ENCODE measurements at places on chromosomes 2 and 18.

DNA sequence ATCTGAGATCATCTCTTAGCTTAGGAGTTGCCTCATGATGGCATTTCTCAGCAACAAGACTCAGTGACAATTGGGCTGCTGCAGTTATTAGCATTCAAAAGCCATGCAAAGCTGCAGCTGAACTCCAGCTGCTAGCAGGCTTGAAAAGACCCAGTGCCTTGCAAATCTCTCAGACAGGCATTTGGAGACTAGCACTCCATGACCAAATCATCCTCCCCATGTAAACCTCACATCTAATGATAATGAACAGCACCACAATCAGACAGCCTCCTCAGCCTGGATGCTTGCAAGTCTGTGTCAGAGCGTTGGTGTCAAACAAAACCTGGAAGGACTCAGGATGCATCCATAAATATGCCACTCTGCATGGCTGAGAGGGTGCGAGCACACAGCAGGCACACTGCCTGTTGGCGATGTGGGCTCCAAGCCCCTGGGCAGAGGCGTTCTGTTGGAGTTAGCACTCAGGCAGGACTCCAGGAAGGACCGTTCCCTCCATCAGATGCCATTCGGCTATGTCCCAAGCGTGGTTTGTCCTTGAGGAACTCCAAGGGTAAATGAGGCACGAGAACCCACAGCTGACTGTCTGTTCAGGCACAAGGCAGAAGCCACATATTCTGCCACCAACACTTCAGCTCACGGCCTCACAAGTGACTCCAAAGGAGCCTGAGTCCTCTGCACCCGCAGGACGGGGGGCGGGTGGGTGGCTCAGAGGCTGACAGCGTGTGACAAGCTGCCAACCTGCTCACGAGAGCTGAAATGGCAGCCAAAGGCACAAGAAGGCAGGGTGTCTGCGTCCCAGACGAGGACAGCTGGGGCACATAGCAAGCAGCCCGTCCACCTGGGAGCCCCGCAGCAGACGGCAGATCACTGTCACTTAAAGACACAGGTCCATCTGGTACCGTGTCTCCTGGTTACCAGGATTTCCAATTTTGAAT, 183.8 kb downstream of the MYT1L start:
- DNase-seq = no peak

DNA sequence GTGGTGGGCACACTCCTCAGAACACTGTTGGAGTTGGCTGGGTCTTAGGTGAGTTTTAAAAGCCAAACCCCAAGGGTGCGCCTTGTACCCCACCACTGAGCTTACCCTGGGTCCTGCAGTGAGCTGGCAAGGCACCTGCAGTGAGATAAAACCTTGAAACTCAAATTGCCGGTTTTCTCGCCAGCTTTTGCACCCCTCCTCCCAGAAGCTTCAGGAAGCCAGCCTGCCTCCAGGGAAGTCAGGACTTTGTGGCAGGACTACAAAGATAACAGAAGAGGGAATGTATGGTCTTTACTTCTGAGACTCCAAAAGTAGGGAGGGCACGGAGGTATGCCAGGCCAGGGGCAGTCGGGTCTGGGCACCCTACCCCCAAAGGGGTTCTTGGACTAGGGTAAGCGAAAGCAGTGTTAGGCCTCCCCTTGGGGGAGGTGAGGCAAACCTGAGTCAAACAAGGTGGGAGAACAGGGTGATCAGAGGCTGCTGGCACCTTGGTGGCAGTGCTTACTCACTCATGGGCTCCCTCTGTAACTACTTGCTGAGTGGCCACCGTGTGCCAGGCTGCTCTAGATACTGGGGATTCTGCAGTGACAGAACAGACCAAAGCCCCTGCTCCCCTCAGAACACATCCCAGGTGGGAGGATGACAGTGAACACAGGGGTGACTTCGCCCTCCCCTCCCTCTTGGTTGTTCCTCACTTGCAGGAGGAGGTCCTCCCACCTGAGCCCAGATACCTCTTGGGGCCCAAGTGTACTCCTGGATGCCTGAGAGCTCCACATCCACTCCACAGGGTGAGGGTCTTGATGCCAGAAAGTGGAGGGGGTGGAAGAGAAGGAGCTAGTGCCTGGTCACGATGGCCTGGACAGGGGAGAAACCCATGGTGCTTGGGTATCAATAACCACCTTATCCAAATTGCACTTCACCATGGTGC, 69.3 kb upstream of the RGPD5 start:
- DNase-seq = no peak

DNA sequence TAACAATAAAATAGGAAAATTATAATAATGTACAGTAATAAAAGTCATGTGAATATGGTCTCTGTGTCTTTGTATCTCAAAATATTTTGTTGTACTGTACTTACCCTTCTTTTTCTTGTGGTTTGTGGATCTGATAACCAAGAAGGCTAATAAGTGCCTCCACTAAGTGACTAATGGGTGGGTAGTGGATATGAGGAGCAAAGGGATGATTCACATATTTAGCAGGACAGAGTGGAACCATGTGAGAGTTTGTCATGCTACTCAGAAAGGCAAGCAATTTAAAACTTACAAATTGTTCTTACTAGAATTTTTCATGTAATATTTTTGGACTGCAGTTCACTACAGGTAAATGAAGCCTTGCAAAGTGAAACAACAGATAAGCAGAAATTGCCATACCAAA, 1241.2 kb upstream of the CDH2 start:
- no peak for DNase-seq

GRCh38 chr2:219140722-219141121, 19.9 kb downstream of the NHEJ1 start:
- no peak for DNase-seq

DNA sequence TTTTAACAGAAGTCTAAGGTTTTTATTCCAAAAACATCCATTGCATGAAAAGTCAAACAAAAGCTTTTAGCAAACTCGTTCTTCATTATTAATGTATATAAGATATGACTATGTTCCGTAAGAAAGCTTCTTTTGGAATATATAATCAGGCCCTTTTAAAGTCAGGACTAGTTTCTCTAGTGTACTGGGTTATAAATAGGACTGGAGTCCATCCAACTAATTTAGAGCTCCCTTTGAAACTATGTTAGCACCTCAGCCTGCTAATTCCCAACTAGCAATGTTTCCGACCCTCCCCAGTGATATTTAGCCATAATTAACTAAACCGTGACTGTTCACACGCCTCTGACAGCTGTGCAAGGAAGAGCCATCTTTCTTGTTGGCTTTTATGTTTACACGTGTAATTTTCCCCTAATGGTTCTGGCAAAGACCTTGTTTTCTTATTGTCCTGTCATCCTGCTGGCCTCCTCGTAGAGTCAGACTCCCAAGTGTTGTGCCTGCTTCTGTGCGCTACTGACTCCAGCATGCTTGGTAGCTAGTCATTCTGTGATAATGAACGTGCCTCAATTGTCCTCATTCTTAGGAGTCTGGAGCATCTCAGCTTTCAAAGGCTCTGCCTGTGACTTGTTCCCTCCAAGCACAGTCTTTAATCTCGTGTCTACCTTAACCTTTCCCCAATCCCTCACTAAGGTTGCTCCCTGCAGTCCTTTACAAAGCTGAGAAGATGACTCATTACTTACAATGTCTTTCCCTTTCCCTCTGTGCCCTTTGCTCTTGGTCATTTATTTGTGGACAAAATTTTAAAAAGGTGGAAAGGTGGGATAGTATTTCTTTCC, 172.2 kb upstream of the RASGRP3 start:
- peak; percentile 46 for DNase-seq

- DNase-seq = no peak
Observed at GRCh38 chr2:25274868-25275574, 66.7 kb downstream of the DNMT3A start.

- DNase-seq = peak; percentile 50
Observed at GRCh38 chr18:51236225-51236624, 38.7 kb upstream of the MEX3C start.

DNA sequence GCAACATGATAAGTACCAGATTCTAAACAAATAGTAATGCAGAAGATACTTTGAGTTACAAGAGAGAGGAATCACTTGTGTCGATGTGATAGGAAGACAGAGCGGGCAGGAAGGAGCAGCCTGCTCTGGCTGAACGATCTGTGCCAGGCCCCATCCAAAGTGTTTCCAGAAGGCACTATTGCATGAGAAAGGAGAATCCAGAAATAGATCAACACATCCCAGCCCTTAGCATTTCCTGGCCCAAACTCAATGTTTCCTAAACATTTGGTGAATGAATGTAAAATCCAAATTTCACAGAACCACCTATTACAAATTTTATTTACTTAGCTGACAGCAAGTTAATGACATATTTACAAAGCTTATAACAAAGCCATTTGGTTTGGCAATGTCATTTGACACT, 257.2 kb downstream of the TXNL1 start:
- DNase-seq = no peak

DNA sequence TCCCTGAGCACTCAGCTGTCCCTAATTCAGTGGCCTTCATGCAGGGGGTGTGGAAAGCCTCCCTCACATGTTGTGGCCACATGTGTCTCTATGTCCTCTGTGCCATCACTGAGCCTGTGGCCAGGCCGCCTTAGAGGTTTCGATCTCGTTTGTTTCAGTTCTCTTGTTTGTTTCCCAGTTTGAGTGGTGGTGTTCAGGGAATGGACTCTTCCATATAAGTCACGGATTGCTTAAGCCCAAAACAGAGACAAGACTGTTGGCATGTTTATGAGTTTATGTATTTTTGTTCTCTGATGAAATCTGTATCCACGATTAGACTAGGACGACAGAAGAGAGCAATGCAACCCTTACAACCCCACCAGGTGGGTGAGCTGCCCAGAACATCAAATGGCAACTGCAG, 134.5 kb downstream of the CCBE1 start:
- DNase-seq = no peak

GRCh38 chr2:15965564-15966019, 25.2 kb downstream of the MYCN start:
- DNase-seq = no peak

GRCh38 chr2:157922336-157922735, 46.2 kb upstream of the ACVR1 start:
- DNase-seq = no peak

DNA sequence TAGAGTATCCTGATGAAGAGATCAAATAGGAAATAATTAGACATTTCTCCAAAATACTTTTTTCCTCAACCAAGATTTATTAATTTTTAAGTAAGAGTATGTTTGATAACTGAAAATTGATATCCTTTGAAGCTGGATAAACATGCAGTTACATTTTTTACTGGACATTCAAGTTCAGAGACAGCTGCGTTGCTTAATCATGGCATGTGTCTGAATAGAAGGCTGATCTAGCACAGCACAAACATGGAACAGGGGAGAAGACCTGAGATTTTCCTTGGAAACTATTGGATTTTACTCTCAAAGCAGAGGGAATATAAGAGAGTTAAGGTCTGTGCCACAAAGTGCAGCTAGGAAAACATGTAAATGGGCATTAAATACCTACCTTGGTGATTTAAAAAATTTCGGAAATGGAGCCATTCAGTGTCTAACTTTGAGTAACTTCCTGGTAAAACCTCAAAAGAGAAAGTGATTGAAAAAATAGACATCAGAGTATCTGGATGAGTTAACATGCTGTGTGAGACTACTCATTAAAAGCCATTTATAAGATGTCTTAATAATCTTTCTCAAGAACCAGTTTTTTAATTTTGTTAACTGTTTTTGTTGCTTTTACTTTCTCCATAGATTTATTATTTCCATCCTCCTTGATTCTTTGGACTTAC, 31.8 kb downstream of the CRIM1 start:
- no peak for DNase-seq

DNA sequence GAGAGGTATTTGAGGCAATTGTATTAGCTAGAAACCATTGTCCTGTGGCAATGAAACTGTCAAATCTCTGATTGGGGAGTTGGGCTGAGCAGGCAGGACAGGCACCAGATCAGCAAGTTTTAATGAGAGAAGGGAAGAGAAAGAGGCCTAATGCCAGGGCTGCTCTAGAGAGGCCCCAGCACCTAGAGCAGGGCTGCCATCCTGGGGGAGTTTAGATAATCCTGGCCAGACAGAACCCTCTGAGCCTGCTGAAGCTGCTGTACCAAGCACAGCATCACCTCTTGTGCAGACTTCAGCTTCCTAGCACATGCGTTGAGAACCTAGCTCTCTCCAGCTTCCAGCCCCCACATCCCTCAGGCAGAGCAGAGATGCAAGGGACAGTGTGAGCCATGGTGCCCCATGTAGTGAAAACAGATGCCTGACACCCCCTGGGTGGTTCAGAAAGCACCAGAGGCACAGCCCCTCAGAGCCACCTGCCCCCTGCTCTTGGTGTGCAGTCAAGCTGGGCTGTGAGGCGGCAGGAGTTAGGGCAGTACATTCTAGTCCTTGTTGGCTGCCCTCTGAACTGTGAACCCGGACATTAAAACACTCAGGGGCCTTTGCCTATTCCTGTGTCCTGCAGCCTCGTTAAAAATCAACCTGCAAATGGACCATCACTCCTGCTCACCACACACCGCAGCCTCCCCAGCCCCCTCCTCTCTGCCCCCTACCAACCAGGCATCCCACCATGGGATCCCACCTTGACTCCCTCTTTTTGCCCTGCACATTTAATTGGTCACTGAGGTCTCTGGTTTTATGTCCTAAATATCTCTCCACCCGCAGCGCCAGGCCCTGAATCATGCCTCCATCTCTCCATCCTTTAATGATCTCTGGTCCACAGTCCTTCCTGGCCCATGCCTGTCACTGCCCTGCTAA, 52.7 kb downstream of the ADD2 start:
- no peak for DNase-seq

DNA sequence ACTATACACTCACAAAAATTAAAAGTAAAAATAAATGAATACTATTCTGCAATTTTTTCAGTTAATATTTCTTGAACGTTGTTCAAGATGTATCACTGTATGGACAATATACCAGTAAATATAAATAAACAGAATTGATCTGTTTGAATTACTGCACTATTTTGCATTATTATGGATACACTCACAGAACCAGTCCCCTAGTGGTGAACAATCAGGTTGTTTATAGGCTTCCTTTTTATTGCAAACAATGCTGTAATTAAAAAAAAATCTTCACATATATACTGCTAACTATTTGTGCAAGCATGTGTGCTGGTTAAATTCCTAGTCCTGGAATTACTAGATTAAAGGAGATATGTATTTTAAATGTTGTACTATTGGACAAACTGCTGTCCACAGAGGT, 306.0 kb downstream of the FBXO15 start:
- no peak for DNase-seq

- no peak for DNase-seq
Observed at GRCh38 chr2:198042189-198042588, 237.8 kb downstream of the PLCL1 start.

GRCh38 chr2:119326938-119327337, 39.7 kb downstream of the C2orf76 start:
- DNase-seq = no peak

GRCh38 chr2:140416577-140416976, 1636.4 kb upstream of the NXPH2 start:
- DNase-seq = no peak

DNA sequence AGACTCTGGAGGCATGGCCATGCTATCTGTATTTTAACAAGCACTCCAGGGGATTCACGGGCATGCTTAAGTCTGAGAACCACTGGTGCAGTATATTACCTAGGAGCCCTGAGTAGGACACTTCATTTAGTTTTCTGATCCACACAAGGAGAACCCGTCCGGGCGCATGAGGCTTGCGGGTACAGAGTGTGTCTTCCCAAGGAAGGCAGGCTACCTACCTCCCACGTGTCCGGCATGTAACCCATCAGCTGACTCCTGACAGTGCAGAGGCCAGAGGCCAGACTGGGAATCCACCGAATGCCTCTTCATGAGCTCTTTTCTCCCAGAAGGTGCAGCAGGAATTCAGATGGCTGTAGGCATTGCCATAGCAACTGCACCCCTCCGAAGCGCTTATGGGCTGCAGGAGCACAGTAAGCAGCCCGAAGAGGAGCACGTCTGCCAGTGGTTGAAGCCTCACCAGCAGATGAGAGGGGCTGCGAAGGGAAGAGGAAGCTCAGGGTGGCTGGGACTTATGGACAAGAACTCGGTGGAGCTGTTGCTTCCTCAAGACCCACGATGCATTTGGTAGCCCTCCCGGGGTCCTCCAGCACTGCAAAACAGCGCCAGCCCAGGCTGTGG, 33.8 kb upstream of the DNMT3A start:
- no peak for DNase-seq

All from LoVo (cell line).